Stimulated activated CD8-positive, alpha-beta memory T cell treated with anti-CD3 and anti-CD28 coated beads, Interleukin-7, amount 100 ng/mL, for 1 hour (primary cell): ENCODE measurements at places on chromosomes 12 and 14.

DNA sequence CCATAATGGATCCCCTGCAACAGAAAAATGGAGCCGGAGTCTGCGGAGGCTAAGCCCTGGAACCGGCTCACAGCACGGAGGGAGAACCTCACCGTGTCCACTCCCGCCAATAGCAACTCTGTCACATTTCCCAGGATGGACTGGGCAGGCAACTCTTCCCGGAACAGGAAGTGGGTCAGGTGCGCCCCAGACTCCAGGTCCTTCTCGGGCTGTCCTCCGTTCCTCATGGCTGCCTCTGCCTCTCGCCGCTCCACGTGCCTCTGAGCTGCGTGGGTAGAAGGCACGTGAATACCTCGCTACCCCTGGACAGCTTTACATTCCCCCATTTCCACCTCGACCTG, 2.2 kb downstream of the CYP27B1 start:
- DNase-seq, result no peak

DNA sequence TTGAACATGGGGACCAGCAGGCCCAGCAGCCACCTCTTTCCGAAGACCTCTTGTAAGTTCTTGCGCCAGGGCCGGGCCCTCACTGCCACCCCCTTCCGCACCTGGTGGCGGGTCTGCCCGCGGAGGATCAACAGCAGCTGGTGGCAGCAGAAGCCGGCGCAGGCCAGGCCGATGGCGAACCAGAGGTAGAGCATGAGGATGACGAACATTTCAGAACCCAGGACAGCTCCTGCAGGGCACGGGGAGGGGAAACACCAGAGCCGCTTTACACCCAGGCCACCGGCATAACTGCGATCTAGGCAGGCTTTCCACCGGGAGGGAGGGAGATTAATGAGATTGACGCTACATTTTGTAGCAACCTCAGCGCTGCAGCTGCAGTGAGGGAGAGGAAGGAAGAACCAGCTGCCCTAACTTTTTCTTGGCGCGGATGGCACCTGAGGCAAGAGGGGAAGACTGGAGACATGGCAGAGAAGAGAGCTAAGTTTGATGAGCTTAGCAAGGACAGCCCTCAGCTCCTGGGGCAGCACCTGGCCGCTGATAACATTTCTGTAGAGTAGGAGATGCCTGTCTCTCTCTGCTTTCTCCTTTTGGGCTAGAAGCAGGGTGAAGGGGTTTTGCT, 7.8 kb downstream of the ZDHHC22 start:
- no peak for DNase-seq

- no peak for DNase-seq
Observed at GRCh38 chr12:1605129-1606020, 11.0 kb upstream of the FBXL14 start.

GRCh38 chr12:67434671-67435370, 165.7 kb downstream of the CAND1 start:
- no peak for DNase-seq

DNA sequence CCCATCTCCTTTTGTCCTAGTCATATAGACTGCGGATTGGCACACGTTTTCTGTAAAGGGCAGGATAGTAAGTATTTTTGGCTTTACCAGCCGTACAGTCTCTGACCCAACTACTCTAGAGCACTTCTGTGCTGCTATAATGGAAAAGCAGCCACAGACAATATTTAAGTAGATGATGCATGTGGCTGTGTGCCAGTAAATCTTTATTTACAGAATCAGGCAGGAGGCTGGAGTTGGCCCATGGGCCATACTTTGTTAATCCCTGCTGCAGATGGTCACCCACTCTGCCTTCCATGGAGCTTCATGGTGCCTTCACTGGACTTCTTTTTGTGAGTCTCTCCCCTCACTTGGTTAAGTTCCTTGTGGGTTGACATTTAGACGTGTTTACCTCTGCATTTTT, 584.5 kb upstream of the TBX3 start:
- DNase-seq, result no peak

DNA sequence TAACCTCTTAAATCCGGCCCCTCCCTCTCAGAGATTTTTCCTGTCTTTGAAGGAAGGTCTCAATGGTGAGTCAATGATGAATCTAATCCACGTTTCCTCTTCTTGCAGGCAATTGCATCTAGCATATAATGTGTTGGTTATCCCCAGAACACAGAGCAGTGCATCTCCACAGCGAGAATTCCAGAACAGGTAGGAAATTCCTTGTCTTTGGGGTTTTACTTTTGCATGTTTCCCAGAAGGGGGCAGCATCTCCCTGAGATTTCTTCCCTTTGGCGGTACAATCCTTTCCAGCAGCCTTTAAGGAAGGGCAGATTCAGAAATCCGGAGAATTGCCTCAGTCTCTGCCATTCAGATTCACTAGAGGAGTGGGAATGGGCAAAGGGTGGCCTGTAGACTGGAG, 128.0 kb downstream of the KCNA5 start:
- DNase-seq, result no peak

DNA sequence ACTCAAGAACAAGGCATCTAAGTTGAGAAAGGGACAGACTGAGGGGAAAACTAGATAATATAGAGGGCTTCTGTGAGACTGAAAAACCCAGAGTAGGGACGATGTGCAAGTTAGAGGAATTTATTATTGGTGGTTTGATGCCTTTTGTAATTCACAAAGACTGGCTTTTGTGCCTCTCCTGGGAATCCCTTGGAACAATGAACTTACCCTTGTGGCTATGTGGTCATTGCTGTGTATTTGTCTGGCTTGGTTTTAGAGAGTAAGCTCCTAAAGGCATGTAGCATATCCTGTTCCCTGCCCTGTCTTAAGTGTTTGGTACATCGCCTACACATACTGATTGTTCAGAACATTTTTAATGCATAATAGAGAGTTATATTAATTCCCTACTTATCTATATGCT, 26.6 kb downstream of the DCN start:
- no peak for DNase-seq

- no peak for DNase-seq
Observed at GRCh38 chr12:51448618-51449256, 24.1 kb downstream of the SLC4A8 start.
